Central memory CD4-positive, alpha-beta T cell (primary cell): ENCODE measurements at places on chromosomes 13 and 19.

GRCh38 chr19:35353635-35354034 is 4.6 kb upstream of the FFAR3 start:
- DNase-seq: no peak

DNA sequence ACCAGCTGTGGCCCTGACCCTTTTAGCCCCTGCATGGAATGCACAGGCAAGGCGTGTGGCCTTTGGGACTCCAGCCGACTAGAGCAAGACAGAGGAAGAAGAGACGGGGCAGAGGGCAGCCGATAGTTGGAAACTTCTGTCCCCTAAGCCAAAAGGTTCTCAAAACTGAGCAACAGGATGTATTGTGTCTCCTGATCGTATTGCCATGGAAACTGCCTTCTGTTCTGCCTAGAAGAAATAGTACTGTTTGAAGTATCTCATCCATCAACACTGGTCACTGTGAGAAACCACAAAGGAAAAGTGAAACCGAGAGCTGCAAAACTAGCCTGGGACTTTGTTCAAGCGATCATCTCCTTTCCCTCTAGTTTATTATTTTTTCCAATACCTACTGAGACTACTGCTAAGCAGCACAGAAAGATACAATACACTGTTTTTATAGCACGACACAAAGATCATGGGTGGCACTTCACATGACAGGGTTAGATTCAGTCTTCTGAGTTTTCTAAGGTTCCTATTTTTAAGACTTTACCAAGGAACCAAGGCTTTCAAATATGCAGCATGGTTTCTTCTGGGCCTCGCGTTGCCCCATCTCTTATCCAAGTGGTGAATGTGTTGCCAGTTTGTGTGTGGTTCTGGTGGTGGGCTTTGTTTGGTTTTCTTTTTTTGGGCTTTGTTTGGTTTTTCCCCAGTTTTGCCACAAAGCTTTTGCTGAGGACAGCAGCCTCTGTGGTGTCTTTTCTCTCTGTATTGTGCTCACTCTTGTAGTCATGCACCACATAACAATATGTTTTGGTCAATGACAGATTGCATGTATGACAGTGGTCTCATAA is 49.3 kb upstream of the GPR183 start:
- peak; percentile 93 for DNase-seq

GRCh38 chr13:50809133-50810090 is 34.1 kb downstream of the DLEU7 start:
- DNase-seq: no peak

DNA sequence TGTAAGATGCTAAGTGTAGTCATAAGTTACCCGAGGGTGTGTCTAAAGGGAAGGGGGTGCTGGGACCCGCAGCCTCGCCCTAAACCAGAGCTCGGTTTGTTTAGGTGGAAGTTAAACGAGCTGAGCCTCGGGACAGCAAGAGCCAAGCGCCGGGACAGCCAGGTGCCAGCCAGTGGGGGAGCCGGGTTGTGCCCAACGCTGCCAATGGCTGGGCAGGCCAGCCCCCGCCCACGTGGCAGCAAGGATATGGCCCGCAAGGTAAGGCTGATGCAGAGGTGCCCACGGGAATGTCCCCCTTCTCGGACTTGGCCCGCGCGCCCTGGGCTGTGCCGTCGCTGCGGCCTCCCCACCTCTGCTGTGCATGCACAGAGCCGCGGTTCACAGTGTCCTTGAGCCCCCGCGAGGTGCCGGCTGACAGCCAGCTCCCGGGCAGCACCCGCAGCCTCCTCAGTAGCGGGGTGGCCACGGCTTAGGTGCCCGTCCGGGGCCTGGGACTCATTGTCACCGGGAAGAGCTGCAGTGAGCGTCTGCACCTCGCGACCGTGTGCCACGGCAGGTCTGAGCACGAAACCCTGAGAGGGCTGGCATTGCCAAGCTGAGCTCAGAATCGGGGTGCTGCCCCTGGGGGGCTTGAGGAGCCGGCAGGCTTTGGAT is 9.3 kb upstream of the RPS15 start:
- DNase-seq: no peak

- DNase-seq: no peak
Measured at GRCh38 chr19:49361438-49362047, 673 bp downstream of the TEAD2 start.
